ENCODE measurements at places on chromosomes 6 and 20. TPM values are rescaled to one million over a fixed set of nuclear protein-coding genes. Genes with fewer than 3 reads are reported as not detected.

DNA sequence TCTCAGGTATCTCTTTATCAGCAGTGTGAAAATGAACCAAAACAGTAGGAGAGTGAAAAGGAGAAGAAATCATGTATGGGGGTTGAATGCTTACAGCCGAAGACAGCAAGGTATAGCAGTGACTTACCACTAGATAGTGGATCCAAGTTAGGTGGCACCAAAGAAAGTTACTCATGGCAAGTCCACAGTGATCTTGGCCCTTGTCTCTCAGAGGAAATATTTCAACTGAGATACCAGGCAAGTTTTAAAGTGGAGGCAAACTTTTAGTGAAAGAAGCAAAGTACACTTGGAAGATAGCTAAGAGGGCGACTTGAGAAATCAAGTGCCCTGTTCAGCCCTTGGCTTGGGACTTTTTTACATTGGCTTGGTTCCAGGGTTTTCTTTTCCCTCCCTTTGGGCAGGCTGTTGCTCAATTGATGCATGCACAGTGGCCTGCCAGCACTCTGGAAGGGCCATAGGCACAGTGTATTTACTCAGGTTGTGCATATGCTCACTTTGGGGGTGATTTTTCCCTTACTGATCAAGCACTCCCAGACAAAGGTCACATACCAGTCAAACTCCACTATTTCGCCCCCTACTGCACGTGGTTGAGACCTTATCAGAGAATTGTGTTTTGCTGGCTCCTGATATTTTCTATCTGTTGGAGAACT is 329.5 kb upstream of the KHDRBS2 start:
- no peak for DNase-seq

DNA sequence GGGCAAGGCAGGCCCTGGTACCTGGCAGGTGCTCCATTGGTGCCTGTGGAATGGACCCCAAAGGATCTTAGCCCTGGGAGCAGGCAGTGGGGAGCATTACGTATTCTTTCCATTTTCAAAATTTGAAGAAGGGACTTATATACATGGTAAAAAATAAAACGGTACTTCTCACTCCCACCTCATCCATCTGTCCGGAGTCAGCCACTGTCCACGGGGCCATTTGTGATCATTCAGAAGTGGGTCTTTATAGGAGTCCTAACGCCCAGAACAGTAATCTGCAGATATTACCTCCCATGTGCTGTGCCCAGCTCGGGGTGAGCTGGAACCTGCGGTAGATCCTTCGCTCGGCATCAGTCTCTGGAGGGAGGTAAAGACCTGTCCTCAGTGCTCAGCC is 110.4 kb downstream of the SYCP2 start:
- no peak for DNase-seq

DNA sequence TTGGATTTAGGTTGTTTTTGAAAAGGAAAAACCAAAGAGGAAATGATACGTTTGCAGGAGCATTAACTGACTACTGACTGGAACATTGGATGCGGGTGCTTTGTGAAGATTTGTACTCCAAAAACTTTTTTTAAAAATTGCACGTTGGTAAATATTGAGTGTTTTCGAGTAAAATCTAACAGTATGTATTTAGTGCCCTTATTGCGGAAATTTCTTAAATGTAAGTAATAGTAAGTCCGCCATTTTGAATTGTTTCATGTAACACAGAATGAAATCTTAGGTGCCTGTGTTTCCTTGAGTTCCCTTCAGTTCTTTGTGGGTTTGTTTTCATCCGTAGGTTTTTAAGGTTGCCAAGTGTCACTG is 15.2 kb upstream of the LIN28B start:
- no peak for DNase-seq

GRCh38 chr6:159973951-159974350 is 5.1 kb downstream of the IGF2R start:
- no peak for DNase-seq

ADGRF5 gene
- 63.6 TPM for total RNA-seq

CLDN20 gene
- not detected for total RNA-seq

HEBP2 gene
- 95.4 TPM for total RNA-seq

DNA sequence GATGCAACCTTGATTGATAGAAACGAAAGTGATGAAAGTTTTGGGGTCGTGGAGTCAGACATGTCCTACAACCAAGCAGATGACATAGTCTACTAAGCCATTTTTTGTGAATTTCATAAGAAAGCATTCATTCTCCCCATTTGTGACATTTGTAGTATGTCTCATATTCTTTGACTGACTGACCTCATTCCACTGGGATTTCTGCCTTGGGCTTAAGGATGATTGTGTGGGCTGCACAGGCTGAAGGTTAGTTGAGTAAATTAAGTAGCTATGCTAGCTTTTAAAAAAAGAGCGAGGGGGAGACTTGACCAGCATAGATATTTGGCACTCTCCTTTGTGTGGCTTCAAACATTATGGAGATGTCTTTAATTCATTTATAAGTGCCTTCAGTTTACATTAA is 28.9 kb downstream of the STMND1 start:
- no peak for DNase-seq

DNA sequence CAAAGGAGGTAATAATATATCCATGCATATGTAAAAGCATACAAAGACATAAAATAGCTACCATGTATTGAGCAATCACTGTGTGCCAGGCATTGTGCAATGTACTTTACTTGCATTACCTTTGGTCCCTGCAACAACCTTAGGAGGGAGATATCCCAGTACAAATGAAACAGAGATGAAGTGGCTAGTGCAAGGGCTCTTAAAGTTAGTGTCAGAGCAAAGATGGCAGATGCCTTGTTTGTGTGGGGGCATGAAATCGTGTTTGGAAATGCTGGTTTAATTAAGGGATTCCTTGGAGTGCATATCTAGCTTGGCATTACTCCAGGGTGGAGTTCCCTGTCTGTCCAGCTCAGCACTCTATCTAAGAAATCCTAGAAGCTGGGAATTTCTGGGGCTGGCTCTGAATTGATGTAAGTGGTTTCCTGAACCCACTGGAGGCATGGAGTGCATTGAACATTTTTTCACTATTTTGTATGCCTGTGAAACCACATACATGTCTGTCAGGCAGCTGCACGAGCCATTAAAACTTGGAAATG is 9.8 kb downstream of the PAQR8 start:
- DNase-seq = no peak

DNA sequence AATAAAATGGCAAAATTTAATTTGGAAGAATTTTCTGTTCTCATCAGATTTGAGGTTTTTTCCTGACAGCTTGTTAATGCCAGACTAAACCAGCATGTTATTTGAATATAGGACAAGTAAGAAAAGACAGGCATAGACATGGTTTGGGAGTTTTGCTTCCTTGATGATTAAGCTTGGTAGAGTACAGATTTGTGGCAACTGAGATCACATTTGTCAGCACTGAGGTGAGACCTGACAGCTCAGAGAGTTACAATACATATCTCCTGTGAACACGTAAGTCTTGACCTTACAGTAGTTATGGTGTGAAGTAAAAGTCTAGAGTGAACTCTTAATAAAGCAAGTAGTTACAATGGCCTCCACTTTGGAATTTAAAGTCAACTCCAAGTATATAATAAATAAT is 34.5 kb downstream of the CENPW start:
- no peak for DNase-seq

DNA sequence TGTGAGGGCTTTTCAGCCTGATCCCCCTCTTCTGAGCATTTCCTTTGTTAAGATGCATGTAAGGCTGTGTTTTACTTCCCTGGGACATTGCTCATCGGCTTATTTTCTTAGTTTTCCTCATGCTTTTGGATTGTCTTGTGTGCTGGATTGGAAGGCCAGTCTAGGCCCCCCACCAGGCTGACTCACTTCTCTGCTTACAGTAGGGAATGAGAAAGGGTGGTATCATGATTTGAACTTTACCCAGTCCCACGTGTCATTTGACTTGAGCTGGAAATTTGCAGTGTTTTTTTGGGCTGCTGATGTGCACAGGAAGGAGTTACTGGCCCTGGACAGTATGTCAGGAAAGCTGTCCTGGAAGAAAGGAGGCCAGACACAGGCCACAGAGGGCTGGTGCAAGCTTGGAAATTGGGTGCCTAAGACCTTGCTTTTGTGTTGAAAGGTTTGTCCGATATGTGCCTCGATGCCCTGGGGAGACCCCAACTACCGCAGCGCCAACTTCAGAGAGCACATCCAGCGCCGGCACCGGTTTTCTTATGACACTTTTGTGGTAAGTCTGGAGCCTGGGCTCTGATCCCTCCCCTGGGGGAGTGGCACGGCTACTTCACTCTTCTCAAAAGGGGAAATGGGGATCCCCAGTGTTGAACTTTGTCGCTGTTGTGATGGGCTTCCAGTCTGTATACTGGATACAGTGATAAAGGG is 12.8 kb downstream of the RNF114 start:
- DNase-seq = no peak

All from heart right ventricle (tissue), 16 donors.